Right forelimb (tissue), 1 donor: ENCODE measurements at places on chromosomes 3 and 15.

DNA sequence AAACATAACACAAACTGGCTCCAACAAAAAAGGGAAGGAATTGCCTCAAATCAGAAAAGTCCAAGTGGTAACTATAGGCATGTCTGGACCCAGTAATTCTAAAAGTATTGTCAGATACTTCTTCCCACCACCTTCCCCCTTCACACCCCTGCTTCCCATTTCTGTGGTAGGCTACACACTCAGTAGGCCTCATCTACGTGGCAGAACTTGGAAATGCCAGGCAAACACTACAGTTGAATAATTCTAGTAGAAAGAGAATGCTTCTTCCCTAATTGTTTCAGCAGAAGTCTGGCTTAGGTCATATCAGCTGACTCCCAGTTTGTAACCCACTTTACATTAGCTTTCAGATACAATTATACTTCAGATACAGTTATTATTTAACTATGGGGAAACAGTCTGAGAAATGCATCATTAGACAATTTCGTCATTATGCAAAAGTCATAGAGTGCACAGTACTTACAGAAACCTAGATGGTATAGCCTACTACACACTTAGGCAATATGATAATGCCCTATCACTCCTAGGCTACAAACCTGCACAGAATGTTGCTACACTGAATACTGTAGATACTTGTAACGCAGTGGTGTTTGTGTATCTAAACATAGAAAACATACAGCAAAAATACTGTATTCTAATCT is 6.4 kb downstream of the SETMAR start:
- DNase-seq, result no peak

- DNase-seq, result no peak
Observed at GRCh38 chr3:100206687-100207086, 54.1 kb upstream of the TBC1D23 start.

- DNase-seq, result no peak
Observed at GRCh38 chr3:42696356-42697288, 6.0 kb downstream of the HHATL start.

- no peak for DNase-seq
Observed at GRCh38 chr3:59401924-59402323, 352.1 kb upstream of the CFAP20DC start.

DNA sequence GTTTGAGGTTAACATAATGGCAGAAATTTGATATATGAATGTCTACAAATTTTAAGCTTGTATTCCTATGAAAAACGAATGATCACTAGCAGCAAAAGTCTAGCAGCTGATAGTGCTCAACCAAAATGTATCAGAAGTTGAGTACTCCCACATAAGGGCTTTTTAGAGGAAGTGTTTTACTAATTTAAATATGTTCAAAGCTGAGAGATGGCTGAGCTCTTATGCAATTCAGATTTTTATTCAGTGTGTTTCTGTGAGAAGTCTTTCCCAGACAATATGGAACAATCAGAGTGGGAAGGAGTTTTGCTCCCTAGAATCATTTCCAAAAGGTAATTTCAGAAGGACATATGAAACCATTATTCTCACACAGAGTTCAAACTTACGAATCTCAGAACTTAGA is 327.0 kb downstream of the ZPLD1 start:
- no peak for DNase-seq

DNA sequence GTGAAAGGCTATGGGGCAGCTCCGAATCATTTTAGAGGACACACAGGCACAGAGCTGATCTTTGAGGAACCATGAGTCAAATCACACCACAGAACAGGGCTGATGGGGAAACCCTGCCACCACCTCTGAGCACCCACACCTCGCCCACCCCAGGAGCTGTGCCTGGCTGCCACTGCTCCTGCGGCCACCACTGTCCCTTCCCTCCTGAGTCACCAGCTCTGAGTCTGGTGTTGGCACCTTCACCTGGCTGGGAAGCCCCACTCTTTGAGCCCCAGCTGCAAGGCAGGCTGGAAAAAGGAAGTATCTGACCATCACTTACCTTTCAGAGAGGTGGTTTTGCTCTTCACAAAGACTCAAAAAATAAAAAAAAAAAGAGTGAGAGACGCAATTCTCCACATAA is 63.6 kb upstream of the MEF2A start:
- DNase-seq, result no peak

GRCh38 chr3:157086060-157086750 is 73.7 kb downstream of the CCNL1 start:
- no peak for DNase-seq

- no peak for DNase-seq
Observed at GRCh38 chr3:95460274-95460673, 1354.1 kb upstream of the EPHA6 start.

- no peak for DNase-seq
Observed at GRCh38 chr3:24545887-24546286, 51.2 kb upstream of the THRB start.

GRCh38 chr15:27934782-27935181 is 164.3 kb downstream of the OCA2 start:
- no peak for DNase-seq

DNA sequence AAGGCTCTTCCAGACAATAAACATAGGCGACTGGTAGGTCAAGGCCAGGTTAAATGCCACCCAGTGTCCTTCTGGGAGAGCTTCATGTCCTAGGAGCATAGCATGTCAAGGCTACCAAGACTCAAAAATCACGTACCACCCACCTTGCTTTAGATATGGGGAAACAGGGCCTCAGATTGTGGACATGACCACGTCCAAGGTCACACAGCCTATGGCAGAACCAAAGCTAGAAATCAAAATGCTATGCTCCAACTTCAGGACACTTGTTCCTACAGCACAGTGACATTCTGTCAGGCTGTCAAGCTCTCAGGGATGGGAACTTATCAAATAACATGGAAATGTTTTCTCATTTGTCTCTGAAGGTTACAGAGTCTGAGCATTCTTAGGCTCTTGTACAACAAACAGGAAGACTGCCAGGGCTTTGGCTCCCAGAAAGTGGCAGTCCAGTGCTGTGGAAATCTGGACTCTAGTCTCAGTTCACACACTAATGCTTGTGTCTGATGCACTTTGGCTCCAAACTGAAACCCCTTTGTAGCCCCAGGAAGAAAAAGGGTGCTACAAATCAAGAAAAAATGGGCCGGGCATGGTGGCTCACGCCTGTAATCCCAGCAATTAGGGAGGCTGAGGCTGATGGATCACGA is 170.4 kb upstream of the LPP start:
- no peak for DNase-seq

- DNase-seq, result no peak
Observed at GRCh38 chr15:52100807-52101442, 11.7 kb downstream of the BCL2L10 start.

DNA sequence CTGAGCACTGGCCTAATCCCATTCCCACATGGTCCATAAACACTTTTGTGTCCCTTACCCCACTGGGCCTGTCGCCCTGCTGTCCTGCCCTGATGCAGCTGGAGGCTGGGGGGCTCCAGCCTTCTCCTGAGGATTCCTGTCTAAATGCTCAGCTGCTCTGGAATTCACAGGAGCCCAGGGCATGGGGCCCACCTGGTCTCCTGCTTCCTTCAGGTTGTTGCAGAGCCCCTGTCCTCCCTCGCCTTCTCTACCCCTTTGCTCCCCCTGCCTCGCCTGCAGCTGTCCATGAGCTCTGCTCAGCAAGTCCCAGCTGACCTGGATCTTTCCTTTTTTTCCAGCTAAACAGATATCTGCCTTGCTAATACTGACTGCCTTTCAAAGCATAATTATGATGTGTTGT is 286.9 kb downstream of the XXYLT1 start:
- DNase-seq, result peak; percentile 32

DNA sequence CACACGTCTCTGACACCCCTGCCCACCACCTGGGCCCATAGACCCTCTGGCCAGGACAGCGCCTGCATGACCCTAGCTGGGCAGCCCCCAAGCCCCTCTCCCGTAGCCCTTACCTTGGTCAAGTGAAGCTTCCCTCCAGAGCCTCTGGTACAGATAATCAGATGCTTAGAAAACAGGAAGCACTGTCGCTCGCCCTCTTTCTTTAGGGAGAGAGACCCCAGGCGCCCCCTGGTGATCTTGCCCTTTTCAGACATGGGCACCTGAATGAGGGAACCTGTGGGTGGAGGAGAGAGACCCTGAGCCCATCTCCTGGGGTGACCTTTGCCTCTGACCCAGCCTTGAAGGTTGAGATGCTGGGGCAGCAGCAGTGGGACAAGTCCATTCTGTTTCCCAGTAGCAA is 65.4 kb downstream of the RASGRF1 start:
- no peak for DNase-seq

GRCh38 chr3:131033480-131034080 is 6.9 kb downstream of the NEK11 start:
- DNase-seq, result no peak

DNA sequence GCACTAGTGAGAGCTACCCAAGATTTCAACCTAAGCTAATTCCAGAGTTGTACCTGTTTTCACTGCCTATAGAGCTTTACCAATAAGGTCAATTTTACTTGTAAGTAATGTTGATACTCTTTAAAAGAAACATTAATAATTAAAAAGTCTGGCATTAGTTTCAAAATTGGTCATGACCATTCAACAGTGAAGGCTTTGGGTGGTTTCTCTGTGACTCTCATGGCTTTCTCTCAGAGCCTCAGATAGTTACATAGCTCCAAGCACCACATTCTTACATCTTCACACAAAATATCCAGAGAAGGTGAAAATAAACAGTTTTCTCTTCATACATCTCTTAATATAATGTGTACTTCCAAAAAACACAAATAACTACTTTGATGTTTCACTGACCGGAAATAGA is 61.5 kb upstream of the TCF12 start:
- DNase-seq, result no peak

DNA sequence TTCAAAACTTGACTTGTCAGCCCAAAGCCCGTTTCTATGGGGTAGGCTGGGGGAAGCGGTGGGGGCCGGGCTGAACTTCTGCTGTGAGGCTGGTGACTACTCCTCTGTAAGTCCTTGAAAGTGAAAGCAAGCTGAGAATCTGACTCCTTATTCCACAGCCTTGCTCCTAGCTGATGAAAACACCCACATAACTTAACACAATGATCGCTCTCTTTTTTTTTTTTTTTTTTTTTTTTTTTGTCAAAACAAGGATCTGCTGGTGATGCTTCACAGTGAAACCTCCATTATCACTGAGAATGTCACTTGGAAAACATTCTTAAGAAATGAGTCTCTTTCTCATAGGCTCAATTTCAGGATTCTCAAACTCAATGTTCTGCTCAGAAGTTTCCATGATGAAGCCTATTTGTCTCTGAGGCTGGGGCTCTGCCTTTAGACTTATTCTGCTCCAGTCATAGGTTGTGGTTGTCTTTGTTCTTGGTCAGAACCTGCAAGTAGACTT is 31.4 kb upstream of the TKT start:
- DNase-seq, result no peak

GRCh38 chr3:56291244-56291680 is 177.0 kb downstream of the ERC2 start:
- no peak for DNase-seq

DNA sequence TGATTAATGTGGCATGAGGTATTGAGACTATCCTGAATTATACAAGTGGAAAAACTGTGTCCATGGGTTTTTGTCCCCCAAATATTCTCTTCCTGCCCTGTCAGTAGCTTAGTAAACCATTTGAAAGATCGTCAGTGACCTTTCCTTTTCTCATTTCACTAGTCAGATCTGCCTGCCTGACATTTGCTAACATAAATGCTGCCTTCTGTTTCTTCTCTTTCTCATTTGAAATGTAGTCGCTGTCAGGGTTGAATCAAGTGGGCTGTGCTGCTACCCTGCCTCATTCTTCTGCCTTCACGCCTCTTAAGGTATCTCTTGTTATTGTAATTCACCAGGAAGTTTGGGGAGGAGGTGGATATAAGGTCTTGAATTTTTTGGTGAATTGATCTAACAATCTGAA is 67.5 kb downstream of the LRCH3 start:
- DNase-seq, result no peak

GRCh38 chr3:47121409-47121808 is 42.5 kb downstream of the SETD2 start:
- DNase-seq, result no peak

GRCh38 chr3:105274536-105274935 is 92.2 kb upstream of the ALCAM start:
- DNase-seq, result no peak

DNA sequence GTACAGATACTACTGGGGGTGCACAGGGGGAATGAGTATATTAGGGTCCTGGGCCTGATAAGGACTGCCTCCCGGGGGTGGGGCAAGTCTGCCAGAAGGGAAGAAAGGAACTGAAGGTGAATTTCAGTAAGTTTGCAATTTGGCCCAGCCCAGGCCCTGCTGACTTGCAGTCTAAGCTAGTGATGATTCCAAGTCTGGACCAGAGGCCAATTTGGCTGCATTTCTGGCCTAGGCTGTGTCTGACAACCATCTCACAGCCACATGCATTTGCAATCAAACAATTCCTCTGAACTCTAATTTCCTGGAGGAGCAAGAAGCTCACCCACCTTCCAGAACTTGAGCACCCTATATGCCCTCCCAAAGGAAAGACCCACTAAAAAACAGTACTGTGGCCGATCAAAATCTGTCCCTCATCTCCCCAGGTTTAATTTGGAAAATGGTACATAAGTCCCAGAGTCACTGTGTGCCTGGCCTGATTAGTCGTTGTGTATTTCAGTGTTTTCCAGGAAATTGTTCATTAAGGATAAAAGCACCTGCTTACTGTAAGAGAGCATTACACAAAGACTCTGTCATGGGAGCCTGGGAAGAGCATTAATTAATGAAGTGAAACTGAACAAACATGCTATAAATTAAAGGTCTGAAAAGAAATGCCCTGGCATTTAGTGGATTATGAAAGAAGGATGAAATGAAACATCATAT is 114.5 kb downstream of the MEGF11 start:
- no peak for DNase-seq

- DNase-seq, result no peak
Observed at GRCh38 chr3:177351757-177352158, 154.5 kb upstream of the TBL1XR1 start.

DNA sequence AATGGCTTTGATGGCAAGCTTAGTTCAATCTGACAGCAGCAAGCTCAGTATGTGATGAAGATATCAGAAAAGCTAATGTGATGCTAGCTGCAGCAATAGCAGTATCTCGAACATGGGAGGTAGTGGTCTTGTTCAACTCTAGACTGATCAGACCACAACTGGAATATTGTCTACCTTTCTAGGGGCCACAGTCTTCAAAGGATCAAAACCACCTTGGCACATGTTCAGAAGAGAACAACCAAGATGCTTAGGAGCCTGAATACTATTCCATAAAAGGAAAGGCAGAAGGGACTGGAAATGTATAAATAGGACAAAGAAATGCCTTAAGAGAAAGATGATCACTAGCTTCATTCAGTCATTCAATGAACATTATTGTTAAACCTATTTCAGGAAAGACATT is 2.3 kb downstream of the C3orf70 start:
- no peak for DNase-seq

GRCh38 chr15:25688166-25688565 is 175.0 kb downstream of the ATP10A start:
- DNase-seq, result no peak

DNA sequence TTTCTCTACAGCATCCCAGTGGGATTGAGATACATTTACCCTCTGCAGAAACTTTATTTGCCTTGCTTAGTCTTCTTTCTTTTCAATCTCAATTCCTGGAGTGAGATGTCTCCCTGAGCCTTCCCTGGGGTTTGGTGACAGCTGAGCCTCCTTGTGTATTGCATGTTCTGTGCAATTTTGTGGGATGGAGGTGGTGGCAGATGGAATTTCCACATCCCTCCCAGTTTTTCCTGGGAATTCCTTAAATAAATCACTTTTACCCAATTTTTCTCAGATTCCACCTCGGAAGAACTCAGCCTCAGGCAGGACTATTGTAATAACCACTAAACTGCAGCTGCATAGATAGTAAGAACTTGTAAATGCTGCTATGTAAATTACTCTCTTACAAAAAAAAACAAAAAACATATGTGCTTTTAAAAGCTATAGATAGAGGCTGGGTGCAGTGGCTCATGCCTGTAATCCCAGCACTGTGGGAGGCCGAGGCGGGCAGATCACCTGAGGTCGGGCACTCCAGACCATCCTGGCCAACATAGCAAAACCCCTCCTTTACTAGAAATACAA is 88.5 kb upstream of the ABHD17C start:
- DNase-seq, result no peak
